ENCODE measurements at places on chromosomes 7 and 10.
A peak's percentile ranks its signal among the peaks of the same experiment; 100 is the strongest.

DNA sequence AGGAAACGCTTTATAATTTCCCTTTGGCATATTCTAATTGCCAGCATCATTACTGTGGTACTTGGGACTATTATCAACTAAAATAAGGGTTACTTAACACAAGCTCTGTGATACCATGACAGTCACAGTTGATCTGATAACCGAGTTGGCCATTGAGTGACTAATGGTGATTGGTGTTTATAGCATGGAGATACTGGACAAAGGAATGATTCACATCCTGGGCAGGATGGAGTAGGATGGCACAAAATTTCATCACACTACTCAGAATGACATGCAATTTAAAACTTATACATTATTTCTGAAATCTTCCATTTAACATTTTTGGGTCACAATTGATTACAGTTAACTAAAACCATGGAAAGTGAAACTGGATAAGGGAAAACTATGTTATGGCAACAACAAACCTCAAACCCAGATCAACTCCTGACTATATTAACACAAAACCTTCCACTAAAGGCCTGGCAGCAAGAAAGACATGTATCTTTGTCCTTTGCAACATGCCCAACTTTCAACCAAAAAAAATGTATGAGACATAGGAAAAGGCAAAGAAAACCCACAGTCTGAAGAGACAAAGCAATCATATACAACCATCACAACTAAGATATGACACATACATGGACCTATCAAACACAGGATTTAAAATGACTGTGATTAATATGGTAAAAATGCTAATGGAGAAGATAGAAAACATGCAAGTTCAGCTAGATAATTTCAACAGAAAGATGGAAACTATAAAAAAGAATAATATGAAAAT lies 208.5 kb upstream of the NRP1 start:
- DNase-seq: no peak

- DNase-seq: no peak
Measured at GRCh38 chr7:40716052-40716451, 581.2 kb downstream of the SUGCT start.

- DNase-seq: no peak
Measured at GRCh38 chr10:5751601-5752253, 61.5 kb downstream of the GDI2 start.

DNA sequence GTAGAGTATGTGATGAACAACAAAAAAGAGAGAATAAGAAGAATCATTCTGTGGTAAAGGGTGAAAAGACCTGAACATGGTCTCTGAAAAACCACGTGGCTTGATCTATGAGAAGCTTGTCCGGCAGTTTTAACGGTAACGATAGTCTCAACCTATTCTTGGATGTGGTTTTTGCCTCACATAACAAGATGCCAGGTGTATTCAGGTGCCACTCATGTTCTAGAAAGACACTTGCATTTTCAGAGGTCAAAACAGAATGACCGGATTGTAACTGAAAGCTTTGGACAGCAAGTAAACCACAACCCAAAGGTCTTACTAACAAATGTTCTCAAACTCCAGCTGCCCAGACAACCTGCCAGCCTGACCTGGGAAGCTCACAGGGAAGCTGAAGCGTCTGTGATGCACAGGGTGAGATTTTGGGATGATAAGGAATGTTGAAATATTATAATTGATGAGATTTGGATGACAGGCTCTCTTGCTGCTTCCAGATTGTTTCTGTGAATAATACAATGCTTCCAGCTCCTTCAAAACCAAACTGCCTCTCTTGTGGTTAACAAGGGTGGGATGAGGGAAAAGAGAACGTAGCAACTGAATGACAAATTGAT lies 137.4 kb upstream of the GRB10 start:
- no peak for DNase-seq

- DNase-seq: no peak
Measured at GRCh38 chr10:11168423-11169090, 150.9 kb downstream of the CELF2 start.

- no peak for DNase-seq
Measured at GRCh38 chr7:8040768-8041369, 72.3 kb downstream of the GLCCI1 start.

DNA sequence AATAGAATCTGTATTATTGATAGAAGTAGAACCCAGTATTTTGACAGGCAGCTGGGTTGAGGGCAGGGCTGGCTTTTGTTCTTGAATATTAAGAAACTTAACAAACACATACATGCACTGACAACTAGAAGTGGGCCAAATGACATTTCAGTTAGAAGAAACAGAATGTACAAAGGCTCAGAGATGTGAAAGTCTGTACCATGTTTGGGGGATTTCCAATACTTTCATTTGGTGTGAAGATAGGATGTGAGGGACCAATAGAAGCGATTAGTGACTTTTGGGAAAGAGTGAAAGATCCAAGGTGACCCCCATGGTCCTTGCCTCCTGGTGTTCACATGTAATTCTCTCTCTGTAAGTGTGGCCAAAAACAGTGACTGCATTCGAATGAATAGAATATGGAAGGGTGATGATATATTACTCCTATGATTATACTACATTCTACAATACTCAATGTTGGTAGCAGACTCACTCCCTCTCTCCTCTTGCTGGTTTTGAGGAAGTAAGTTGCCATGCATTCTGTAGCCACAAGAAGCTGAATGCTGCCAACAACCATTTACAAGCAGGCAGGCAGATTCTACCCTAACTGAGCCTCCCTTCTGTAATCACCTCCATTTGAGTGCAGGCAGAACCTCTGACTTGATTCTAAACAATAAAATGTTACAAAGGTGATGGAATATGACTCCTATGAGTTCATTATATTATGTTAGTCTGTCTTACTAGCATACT lies 151.4 kb downstream of the TMEM168 start:
- no peak for DNase-seq

DNA sequence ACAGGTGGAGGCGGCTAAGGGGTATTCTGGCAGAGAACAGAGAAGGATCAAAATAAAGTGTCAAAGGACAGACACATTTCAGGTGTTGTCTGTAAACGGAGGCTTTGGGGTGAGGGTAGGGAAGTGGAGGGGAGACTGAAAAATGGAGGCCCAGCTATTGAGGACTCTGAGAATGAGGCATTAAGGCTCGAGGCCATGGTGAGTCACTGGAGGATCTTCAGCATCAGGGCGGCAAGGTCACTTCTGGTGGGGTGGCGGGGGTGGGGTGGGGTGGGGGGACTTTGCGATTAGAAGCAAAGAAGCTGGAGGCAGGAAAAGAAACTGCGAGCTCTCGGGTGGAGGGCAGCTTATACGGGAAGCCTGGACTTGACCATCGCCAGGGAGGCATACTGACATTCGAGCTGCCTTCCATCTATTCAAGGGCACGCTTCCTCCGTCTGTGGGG lies 58.4 kb upstream of the PCGF5 start:
- DNase-seq: no peak

DNA sequence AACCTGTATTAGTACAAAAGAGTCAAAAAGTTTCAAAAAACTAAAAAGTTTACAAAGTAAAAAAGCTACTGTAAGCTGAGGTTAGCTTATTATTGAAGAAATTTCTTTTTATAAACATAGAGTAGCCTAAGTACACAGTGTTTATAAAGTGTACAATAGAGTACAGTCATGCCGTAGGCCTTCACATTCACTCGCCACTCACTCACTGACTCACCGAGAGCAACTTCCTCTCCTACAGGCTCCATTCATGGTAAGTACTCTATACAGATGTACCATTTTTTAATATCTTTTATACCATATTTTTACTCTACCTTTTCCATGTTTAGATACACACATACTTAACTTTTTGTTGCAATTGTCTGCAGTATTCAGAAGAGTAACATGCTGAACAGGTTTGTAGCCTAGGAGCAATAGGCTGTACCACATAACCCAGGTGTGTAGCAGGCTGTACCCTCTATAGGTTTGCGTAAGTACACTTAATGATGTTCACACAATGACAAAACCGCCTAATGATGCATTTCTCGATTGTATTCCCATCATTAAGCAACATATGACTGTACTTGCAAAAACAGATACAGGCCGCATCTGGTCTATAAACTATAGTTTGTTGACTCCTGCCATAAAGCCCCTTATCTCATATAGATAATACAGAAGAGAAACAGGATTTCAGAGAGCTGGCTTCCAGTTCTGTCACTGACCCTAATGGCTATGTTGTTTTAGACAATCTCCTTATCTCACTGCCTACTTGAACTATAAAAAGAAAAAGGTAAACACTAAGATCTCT lies 438.8 kb downstream of the HTR7 start:
- no peak for DNase-seq

DNA sequence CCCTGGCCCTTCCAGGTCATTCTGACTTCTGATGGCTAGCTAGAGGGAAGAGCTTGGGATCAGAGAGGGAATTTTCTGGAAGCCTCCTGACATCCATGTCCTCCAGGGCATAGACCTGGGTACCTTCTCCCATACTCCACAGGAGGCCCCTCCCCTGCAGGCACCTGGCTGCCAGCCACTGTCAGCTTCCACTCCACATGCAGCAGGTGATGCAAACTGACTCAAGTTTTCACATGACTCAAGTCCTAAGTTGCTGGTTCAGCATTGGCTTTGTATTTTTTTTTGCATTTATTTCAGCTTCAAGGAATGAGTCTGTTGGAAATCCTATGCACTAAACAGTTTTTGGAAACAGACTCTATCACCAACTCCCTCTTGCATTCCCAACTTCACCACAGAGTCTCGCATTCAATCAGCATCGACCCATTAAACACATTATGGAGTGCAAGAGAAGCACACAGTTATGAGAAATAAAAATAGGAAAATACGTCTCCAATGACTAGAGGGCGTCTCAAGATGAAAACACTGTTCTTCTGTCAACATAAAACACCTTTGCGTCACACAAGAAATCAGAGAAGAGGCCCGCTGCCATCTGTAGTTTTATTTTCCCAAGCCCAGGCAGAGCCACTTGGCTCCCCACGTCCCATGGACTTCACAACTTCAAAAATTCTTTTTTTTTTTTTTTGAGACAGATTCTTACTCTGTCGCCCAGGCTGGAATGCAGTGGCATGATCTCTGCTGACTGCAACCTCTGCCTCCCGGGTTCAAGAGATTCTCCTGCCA lies 362.6 kb upstream of the MGMT start:
- no peak for DNase-seq

DNA sequence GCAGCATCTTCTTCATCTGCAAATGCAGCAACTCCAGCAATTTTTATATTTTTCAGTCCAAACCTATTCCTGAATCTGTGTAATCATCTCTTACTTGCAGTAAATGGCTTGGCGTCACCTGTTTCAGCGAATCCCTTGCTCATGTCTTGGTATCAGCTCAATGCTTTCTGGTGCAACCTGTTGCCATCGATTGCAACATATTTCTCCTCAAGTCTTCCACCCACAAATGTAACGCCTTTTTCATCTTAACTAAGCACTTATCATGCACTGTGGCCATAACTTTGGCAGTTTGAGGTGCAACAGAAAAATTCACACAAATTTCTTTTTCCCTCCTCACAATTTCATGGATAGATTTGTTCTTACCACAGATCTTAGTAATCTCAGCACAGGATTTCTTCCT lies 168.3 kb downstream of the HERPUD2 start:
- no peak for DNase-seq

DNA sequence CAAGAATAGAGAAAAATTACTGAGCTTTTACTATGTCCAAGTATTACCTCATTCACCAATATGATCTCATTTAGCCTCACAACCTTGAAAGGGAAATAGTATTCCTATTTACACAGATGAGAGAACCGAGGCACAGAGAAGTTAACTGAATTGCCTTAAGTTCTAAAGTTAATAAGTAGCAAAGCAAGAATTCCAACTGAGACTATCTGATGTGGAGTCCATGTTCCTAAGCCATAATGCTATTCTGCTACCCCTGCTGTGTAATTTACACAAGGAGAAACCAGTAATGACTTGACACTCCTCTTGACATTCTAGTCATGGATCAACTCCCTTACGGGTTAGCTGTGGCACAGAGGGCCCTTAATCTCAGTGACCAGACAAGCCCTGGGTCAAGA lies 60.7 kb downstream of the ABCB4 start:
- no peak for DNase-seq

DNA sequence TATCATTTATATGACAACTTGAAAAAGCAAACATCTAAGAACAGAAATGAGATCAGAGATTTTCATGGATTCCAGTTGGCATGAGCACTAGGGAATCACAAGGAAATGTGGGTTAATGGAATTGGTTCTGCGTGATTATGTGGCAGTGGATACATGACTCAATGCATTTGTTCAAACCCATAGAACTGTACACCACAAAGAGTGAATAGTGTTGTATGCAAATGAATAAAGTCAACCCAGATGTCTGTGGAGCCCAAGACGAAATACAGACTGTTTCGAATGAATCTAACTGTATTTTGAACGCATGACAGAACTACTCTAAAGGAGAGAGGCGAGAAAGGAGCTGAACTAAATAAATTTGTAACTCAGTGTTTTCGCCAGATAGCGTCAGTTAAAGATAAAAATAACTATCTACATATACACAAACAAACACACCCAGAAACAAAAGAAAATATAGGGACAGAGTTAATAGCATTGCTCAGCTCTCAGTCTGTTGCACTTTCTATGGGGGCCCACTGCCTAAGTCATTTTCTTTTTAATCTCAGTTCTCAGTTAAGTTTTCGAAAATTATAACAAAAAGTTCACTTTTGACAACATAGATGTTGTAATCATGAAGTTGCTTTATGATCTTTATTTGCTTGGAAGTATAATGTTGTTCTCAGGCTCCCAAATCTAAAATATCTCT lies 636.7 kb upstream of the SEMA3D start:
- DNase-seq: no peak

DNA sequence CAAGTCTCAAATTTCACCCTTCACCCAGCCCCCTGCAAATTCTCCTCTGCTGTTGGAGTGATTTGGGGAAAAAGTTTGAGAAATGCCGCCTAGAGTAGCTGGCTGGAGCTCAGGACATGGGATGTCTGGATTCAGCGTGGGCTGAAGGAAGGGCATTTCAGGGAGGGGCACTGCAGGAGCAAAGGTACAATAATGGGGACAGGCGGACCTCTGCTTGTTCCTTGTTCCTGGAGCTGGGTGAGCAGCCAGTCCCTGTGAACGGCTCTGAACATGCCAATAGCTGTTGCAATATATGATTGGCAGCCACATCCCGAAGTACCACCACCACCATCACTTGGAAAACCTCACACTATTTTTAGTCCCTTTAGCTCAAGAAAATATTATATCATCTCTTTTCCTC lies 23.4 kb downstream of the ADRA2A start:
- no peak for DNase-seq

GRCh38 chr10:8416760-8417159 lies 362.3 kb downstream of the GATA3 start:
- DNase-seq: peak; percentile 4

Measured in stimulated activated CD4-positive, alpha-beta T cell treated with anti-CD3 and anti-CD28 coated beads, Interleukin-4, amount 100 ng/mL, for 4 hours (primary cell).